Breast epithelium (tissue), 4 donors: ENCODE measurements at places on chromosomes 4 and X. TPM values are rescaled to one million over a fixed set of nuclear protein-coding genes. Genes with fewer than 3 reads are reported as not detected.

Gene STPG2
- 0.48 TPM for total RNA-seq

Gene NKRF
- 4.8 TPM for total RNA-seq

Gene TMSB15C
- total RNA-seq, result 6.2 TPM

Gene SHISA3
- 3.8 TPM for total RNA-seq

Gene KCNE5
- 0.66 TPM for total RNA-seq

Gene SPANXD
- not detected for total RNA-seq

Gene PDLIM3
- total RNA-seq, result 175 TPM

Gene YY2
- 5.0 TPM for total RNA-seq

Gene GC
- not detected for total RNA-seq

Gene NDST4
- total RNA-seq, result not detected

Gene F11
- not detected for total RNA-seq

Gene FAM53A
- total RNA-seq, result 3.7 TPM

Gene MND1
- 0.64 TPM for total RNA-seq

Gene P2RY8
- total RNA-seq, result 1.5 TPM

Gene CXCL6
- total RNA-seq, result not detected

Gene EFNB1
- 41.4 TPM for total RNA-seq

Gene SMIM20
- 29.2 TPM for total RNA-seq

Gene ZNF81
- 10.2 TPM for total RNA-seq

Gene AFF2
- 4.6 TPM for total RNA-seq

Gene TCEAL3
- 52.4 TPM for total RNA-seq

Gene SAGE1
- total RNA-seq, result not detected

Gene DIPK2B
- 65.5 TPM for total RNA-seq
